ENCODE measurements at places on chromosomes 6 and 20.

- DNase-seq: no peak
These were observed 86.5 kb downstream of the QRSL1 start for GRCh38 chr6:106715922-106716321.

GRCh38 chr6:85628353-85628752 lies 14.3 kb downstream of the SYNCRIP start:
- DNase-seq: no peak

DNA sequence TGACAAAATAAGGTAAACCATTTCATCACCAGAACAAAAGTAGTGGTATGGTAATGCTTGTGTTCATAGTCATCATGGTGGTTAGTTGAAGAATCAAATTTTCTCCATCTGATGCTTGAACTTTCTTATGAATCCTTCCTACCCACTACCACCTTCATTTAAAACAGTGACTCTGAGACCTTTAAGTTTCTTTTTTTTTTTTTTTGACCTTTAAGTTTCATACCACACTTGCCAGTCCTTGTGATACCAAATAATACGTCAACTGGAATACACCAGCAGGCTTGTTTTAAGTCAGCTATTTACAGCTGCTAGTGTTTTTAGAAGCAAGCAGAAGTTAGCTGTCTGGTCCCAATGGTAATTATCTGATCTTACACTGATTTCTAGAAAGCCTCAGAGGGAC lies 413.4 kb upstream of the SOX4 start:
- no peak for DNase-seq

DNA sequence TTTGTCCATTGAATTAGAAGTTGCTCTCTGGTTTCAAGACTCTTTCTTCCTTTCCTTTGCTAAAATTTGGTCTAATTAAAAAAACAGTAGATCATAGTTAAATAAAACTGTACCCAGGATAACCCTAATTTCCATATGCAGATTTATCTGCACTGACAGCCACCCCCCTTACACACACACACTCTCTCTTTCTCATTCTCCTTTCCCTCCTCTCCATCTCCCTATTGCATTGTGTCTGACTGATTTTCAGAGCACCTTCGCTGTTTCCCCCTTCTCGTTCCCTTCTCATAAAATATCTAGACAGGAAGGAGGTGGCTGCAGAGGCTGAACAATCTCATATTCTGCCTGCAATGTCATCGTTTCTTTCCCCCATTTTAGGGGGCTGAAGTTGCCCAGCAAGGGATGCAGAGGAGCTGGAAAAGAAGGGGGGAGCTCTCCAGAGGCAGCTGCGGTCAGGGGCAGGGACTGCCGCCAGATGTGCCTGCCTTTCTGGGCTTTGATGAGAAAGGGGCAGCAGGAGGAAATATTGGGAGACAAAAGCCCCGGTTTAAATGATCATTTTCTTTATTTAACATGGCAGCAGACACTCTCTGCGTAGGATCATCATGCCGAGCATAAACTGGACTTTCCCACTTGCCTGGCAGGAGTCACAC lies 22.5 kb upstream of the MMS22L start:
- DNase-seq: no peak

DNA sequence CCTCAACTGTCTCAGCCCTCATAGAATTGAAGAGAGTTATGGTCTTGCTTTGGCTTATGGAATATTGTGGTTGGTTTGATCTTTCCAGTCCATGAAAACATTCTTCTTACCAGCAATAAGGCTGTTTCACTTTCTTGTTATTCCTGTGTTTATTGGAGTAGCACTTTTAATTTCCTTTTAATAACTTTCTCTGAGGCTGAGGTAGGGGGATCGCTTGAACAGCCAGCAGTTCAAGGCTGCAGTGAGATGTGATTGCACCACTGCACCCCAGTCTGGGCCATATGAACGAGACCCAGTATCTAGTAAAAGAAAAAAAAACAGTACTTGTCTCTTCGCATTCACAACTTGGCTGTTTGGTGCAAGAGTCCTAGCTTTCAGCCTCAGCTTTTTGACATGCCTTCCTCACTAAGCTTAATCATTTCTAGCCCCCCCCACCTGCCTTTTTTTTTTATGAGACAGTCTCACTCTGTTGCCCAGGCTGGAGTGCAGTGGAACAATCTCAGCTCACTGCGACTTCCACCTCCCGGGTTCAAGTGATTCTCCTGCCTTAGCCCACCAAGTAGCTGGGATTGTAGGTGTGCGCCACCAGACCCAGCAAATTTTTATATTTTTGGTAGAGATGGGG lies 70.5 kb downstream of the NCOA3 start:
- no peak for DNase-seq

DNA sequence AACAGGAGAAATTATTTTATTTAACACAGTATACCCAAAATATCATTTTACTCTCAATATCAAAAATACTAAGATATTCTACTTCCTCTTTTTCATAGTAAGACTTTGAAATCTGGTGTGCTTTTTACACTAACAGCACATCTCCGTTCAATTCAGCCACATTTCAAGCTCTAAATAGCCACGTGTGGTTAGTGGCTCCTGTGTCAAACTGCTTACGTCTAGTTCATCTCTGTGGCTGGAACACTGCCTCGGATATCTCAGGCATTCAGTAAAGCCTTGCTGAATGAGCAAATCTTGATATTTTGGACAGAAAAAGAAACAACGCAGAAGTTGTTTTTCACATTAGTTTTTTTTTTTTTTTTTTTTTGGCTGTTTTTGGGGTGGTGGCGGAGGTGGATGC lies 136.1 kb downstream of the EYA4 start:
- DNase-seq: no peak

- DNase-seq: no peak
These were observed 44.1 kb upstream of the GCM1 start for GRCh38 chr6:53192682-53193188.

DNA sequence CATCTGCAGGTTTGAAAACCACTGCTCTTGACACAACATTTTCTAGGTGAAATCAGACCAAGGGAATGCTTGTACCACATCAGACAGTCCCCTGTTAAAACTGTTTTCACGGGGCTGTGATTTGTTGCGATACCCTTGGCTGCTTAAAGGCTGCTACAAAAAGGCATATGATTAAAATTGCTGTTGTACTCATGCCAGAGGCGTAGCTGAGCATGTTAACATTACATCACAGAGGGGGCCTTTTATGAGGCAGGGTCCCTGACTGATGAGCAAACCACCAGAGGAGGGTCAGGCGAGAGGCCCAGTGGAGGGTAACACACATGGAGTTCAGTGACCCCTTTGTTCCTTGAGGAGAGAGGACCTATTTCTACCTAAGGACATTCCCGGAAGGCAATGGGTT lies 70.4 kb upstream of the CDYL start:
- DNase-seq: no peak

- no peak for DNase-seq
These were observed 73.9 kb upstream of the TGM3 start for GRCh38 chr20:2221921-2222320.

GRCh38 chr6:165077876-165078275 lies 231.5 kb downstream of the C6orf118 start:
- no peak for DNase-seq

DNA sequence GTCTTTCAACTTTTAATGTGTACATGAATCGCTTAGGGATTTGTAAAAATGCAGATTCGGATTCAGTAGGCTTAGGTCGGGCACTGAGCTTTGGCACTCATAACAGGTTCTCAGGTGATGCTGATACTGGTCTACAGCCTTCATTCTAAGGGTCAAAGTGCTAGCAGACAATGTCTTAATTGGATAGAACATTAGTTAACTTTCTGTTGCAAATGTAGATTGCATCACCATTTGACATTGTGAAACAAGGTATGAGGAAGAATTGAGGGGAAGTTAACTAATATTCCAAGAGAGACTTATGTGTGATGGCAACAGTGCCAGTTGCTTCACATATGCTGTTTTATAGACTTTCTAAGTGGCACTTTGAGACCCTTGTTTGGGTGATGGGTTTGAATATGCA lies 86.9 kb downstream of the MLIP start:
- no peak for DNase-seq

DNA sequence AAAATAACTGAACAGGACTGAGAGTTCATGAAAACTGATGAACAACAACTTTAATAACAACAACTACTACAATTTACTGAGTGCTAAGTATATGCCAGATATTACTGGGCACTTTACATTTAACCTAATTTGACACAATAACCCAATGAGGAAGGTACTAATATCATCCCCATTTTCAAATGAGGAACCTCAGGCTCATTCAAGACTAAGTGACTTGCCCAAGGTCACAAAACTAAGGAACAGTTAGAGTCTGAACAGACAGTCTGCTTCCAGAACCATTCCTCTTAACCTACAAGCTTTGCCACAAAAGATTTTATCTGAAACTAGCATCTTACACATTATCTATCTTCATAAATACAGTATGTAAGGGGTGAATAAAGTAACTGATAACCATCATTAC lies 10.6 kb upstream of the NDRG3 start:
- no peak for DNase-seq
